ENCODE measurements at places on chromosomes 4 and X.

- no peak for DNase-seq
Measured at GRCh38 chr4:124455671-124456070, 256.9 kb downstream of the ANKRD50 start.

DNA sequence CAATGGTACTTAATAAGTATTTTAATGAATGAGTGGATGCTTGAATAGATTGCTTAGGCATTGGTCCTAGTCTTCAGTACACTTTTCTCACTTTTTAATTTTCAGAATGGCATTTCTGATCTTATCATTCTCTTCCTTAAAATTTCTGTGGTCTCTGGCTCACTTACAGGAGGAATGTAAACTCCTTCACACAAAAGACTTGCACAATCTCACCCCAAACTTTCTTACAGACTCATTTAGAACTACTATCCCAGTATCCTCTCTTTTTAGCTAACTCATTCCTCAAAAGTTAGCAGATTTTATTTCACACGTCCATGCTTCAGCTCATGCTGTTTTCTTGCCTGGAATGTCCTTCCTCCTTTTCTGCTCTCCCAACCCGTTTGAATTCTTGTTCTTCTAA, 350.1 kb downstream of the GRXCR1 start:
- DNase-seq, result no peak

DNA sequence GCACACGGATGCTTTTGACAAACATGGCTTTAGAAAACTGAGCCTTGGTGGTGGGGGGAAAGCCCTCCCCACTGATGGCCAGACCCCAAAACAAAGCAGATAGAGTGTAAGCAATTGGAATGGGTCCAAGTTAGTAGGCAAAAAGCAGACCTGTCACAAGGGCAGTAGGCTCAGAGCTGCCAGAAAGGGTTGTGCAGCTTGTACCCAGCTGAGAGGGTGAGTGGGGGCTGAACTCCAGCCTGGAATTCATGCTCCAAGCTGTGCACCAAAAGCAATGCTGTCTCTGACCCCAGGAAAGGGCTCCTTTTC, 101.1 kb upstream of the TEX13D start:
- no peak for DNase-seq

DNA sequence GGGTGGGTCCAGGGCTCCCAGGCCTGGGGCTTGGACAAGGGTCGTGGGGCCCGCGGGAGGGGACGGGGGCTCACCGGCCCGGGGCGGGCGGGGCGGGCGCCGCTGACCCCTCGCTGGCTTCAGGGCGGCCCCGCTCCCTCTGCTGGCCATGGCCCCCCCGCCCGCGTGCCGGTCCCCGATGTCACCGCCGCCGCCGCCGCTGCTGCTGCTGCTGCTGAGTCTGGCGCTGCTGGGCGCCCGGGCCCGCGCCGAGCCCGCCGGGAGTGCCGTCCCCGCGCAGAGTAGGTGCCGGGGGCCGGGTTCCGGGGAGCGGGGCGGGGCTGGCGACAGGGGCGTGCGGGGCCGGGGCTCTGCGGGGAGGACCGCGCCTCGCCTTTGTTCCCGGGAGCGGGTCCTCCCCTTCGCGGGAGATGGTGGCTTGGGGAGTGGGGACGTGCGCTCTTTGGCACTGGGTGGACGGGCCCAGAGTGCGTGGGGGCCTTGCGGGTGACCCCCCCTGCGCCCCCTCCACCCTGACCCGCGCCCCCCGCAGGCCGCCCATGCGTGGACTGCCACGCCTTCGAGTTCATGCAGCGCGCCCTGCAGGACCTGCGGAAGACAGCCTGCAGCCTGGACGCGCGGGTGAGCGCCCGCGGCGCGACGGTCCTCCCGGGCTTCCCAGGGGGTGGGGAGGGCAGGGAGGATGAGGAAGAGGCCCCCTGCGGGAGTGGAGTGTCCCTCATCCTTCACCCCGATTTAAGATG, 16.8 kb upstream of the NAT8L start:
- DNase-seq, result no peak

All from neuronal stem cell (in vitro differentiated cells).